ENCODE measurements at places on chromosomes 3 and 15.

- DNase-seq = peak; percentile 97
Observed at GRCh38 chr15:63476229-63476632, 28.2 kb upstream of the USP3 start.

DNA sequence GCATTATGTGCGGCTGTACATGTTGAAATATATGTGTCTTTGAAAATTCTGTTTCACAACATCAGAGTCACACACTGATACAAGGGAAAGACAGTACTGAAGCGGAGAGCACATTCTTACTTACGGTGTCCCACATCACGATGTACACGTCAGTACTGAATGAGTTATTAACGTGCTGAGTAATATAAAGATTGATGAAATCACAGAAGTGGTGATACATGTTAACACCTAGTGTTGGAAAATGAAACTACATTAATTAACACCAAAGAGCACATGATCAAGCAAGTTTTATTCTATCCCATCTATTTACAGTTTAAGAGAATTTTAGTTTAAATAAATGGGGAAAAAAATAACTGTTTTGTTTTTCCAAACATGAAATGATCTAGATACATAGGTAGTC, 15.6 kb downstream of the EOGT start:
- DNase-seq = no peak

GRCh38 chr3:9727041-9727595, 4.4 kb upstream of the BRPF1 start:
- DNase-seq = peak; percentile 34

DNA sequence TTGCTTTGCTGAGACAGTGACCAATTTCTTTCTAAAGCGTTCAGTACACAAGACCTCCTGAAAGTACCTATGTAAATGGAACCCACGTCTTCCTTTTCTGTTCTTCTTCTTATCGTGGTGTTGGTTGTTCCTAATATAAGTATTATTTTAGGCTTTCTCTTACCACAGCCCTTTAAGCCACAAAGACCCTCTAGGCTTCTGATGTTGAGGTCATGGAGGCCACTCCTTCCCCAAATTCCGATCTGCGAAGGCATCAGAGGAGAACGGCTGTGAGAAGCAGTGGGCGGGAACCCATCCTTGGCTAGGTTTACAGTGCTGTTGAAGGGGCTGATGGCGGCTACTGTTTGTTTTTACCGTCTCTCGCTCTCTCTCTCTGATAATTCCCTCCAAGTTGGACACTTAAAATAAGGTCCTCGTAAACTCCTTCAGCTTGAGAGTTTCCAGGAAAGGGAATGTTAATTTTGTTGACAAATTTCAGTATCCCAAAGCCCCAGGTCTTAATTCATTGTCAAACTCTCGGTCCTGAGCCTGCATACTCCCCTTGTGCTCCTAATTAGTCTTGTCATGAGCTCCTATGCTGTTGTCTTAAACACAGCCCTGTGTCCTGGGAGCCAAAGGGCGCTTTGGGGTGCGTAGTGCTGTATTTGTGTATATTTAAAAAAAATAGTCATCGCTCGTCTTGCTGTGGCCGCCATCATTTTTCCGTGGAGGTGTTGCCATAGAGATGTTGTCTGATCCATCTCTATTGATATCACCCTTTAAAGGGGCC, 178.8 kb downstream of the OPA1 start:
- DNase-seq = no peak

DNA sequence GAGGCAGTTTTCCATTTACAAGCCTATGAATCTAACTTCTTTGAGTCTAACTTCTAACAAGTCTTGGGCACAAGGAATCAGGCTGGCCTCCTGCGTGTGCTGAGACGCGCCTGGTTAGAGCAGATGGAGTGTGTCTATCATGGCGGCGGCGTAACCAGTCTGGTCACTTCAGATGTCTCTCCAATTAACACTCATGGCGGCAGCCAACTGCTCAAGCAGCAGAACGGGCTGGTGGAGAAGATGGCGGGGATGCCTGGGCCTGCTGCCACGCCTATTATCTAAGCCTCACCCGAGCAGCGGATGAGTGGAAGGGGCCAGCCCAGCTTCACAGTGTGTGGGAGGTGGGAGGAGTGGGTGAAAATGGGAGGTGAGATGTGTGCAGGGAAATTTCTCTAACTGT, 246.4 kb upstream of the TPRG1 start:
- no peak for DNase-seq

DNA sequence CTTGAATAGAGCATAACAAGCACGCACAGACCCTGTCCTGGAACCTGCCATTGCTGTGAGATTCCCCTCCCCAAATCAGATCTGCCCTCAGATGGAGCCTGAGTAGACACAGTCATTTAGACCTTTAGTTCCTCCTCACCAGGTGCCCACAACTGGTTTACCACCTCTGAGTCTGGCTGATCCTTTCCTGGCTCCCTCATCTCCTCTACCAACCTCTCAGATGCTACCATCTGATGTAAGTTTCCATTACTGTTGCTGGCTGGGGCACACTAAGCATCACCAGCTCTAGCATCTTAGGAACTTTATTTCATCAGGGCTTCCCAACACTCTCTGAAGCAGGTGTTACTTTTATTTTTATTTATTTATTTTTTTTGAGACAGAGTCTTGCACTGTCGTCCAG, 288.3 kb downstream of the TLE3 start:
- no peak for DNase-seq

DNA sequence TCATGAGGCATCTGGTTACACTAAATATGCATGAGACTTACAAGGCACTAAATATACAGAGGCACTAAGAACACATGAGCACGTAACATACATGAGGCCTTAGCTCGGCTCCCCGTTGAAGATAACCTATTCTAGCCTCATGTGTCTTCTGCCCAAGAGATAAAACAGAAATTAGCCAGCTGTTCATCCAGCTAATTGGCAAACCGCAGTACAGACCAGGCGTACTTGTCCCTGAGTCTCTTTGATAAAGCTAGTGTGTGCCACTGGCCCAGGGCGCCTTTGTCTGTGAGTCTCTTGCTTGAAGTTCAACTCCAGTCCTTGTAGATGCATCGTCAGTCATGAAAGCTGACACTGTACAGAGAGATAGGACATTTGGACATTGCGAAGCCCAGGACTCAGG, 121.9 kb upstream of the SPATA12 start:
- DNase-seq = no peak
